ENCODE measurements at places on chromosomes 2 and 18.

GRCh38 chr2:70513738-70514137 lies 39.9 kb downstream of the TGFA start:
- no peak for DNase-seq

DNA sequence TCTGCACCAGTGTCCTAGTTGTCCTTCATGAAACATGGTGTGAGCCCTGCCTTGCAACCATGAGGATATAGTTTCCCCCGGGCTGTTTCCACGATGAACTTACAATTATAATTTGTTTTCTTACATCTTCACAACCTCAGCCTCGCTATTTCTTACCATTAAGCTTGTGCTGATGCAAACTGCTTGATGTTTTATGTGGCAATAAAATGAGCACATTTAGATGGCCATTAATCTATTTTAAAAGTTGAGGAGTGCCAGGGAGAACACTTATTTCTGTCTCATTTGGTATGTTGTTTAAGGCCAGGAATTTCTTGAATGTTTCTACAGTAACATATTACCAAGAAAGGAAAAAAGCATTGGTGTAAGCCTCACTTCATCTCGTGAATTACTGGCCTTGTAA lies 214.5 kb upstream of the SLC8A1 start:
- DNase-seq: no peak

DNA sequence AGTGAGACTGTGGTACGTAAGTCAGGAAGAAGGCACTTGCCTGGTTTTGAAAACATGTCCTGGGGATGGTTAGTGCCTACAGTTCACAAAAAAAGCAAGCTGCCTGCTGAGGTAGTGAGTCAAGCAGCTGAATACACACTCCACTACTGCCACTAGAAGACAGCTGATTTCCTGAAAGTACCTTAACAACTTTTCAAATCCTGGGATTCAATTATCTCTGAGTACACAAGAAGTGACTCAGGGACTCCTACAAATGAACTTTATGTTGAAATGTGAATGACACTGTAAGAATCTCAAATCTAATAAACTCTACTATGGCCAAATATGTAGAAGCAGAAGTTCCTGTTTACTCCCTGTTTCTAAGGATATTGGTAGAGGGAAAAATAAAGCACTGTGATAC lies 58.0 kb upstream of the ARL5A start:
- DNase-seq: no peak

- no peak for DNase-seq
These were observed 153.8 kb upstream of the HNRNPA3 start for GRCh38 chr2:177058747-177059146.

DNA sequence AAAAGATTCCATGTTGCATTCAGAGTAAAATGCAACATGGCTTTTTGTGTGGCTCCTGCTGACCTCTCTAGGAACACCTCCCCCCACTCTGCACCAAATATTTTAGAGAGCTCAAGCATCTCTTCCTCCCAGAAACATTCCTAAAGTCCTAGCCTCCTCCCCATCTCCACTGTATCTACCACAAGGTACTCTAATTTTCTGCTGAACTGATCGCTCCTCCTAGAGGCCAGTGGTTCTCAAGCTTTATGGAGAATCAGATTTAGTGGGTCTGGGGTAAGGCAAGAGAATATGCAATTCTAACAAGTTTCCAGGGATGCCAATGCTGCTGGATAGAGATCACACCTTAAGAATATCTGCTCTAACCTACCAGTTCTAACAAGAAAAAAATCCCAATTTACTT lies 89.5 kb upstream of the HNRNPA3 start:
- DNase-seq: no peak

GRCh38 chr2:12797815-12798214 lies 81.1 kb downstream of the TRIB2 start:
- no peak for DNase-seq

DNA sequence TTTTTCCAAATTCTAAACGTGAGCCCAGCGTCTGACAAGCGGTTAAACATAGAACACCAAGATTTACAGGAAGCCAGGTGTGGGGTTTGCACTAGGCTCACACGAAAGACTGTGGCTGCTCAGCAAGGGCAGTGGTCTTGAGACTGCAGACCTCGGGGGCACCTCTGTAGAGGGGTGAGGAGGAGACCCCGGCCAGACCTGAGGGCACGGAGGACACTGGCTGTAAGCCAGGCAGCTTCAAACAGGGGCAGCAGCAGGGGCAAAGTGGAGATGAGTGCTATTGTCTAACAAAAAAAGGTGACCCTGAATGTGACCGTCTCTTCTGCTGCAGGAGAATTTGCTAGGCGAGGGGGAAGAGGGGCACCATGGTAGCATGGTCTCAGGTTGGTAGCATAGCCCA lies 140.3 kb downstream of the CYP26B1 start:
- no peak for DNase-seq

- no peak for DNase-seq
These were observed 68.3 kb downstream of the NDUFA10 start for GRCh38 chr2:239956818-239957261.

- no peak for DNase-seq
These were observed 348.8 kb upstream of the ETAA1 start for GRCh38 chr2:67048314-67048713.

DNA sequence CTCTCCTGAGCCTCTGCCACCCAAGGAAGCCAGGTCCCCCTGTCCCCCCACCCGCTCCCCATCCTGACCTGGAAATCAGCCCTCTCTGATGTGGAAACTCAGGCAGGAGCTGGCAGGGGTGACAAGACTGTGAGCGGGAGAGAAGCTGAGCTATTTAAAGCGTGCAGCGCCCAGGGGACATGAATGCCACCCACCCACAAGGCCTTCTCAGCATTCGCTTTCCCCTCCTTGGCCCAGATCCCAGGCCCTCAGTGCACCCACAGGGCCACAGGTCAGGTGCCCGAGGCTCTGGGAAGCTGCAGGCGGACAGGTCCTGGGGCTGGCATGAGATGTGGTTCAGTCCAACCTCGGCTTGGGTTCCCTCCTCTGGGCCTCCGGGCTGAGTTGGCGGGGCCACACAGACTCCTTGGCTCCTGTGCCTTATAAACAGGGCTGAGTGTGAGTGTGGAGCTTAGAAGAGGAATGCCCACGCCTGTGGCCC lies 168.3 kb downstream of the SMAD7 start:
- DNase-seq: no peak

GRCh38 chr2:29097569-29097968 lies 17.6 kb upstream of the CLIP4 start:
- no peak for DNase-seq

DNA sequence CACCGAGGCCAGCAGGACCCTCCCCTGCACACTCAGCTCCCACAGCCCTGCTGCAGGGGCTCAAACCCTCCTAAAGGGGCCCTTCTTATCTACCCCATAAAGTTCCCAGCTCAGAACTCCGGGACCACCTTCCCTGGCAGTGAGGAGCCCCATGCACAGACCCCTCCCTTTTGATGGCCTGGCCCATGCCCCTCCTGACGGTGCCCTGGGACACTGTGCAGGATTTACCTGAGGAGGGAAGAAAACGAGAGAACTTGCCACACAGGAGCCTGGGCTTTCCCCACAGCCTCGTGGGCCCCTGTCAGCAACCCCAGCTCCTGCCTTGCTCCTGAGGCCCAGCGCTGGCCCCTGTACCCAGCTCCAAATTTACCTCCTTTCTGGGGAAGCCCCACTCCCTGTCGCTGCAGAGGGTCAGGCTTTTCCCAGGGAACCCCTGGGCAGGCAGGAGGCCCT lies 206.3 kb upstream of the SALL3 start:
- DNase-seq: no peak

- no peak for DNase-seq
These were observed 167.9 kb upstream of the SLC39A10 start for GRCh38 chr2:195489101-195489500.

- DNase-seq: no peak
These were observed 32.8 kb upstream of the BIN1 start for GRCh38 chr2:127139766-127140165.

DNA sequence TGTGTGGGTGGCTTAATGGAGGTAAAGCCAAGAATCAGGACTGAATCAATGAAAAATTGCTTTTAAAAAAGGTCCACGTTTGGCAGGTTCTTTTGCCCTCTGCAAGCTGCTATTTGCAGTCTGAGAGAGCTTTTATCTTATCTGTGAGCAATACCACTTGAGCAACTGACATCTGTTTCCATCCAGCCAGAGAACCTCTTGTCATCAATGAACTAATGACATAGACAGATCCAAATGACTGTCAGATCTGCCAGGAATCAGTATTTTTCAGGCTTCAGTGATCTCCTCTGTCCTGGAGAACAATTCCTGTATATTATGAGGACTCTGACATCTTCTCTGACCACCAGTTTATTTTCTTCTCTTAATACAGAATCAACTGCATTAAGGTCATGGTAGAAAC lies 608.1 kb downstream of the LRP1B start:
- DNase-seq: no peak

GRCh38 chr2:9753276-9753600 lies 90.0 kb upstream of the TAF1B start:
- DNase-seq: no peak

- DNase-seq: no peak
These were observed 361.8 kb upstream of the CWC22 start for GRCh38 chr2:180368881-180369280.

DNA sequence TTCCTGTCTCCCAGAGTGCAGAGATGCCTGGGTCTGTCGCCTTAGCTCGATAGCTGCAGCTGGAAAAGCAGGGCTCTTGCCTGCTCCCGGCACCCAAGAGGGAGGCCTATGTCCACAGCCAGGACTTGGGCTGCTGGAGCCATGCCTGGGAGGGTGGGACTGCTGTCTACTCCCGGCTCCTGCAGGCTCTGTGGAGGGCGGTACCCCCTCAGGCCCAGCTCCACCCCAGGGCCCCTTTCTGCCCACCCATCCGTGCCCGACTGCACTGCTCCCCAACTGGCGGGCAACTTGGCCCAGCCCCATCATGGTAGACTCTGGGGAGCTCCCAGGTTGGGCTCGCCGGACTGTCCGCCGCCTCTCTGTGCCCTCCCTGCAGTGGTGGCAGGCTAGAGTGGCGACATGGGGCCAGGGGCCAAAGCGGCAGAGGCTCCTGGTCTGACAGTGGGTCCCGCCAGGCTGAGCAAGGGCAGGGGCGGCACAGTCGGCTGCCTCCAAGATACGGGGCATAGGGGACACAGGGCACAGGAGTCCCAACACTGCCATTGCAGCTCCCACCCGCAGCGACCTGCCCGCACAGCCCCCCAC lies 901.0 kb downstream of the CCDC85A start:
- DNase-seq: no peak

GRCh38 chr18:29928081-29928480 lies 1114.5 kb downstream of the DSC3 start:
- DNase-seq: no peak

GRCh38 chr18:53772293-53772692 lies 452.2 kb downstream of the MBD2 start:
- DNase-seq: no peak

DNA sequence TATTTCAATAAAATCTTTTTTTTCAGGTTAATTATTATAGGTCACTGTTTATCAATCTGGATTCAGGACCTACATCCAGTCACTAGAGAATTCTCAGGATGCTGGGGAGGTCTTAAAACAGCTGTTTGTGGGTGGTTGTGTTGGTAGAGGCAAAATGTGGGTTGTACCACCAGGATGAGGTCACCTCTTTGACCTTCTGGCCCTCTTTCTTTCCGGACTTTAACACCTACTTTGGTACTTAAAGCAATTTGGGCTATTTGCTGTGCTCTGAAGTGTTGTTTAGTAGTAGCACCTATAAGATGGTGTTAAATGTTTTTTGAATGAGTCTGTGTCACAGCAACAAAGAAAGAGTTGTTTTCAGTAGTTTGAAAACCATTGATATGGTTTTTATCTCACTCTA lies 14.6 kb downstream of the EML4 start:
- no peak for DNase-seq

DNA sequence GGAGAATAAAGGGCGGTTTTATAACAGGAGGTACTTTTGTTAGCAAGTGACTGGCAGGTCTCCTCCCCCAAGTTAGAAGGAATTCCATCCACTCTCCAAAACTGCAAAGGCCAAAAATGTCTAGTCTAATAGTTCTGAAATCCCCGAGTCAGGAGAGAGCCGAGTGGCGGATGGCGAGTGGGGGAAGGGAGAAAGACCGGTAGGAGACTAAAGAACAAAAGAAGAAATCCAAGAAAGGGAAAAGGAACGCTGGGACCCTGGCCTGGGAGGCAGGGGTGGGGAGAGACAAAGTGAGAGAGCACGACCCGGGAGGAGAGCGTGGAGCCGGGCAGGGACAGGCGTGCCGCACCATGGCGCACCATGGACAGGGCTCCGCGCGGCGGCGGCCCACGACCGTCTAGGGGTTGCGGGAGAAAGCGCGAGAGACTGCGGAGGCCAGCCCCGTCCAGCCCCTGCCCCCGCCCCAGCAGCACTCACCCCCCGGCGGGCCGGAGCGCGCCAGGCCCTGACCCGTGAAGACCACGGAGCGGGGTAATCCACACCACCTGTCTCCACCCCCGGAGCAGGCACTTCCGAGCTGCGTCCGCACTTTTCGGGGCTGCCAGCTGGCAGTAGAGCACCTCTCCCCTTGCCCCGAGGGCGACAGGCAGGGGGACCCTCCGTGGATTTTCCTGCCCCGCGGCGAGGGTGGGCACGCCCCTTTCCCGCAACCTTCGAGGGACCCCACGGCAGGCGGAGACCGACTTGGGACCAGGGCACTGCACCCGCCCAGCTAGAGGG lies 1.6 kb downstream of the CDH2 start:
- no peak for DNase-seq

- DNase-seq: no peak
These were observed 165.1 kb upstream of the NABP1 start for GRCh38 chr2:191512874-191513273.

- DNase-seq: no peak
These were observed 59.1 kb downstream of the CABLES1 start for GRCh38 chr18:23194155-23194996.

GRCh38 chr18:57544936-57545660 lies 41.4 kb downstream of the FECH start:
- DNase-seq: no peak

- DNase-seq: no peak
These were observed 15.8 kb upstream of the TRPM8 start for GRCh38 chr2:233901367-233901766.

GRCh38 chr2:174013315-174013751 lies 48.2 kb upstream of the SP3 start:
- DNase-seq: no peak

GRCh38 chr18:56258178-56258577 lies 380.2 kb downstream of the TXNL1 start:
- no peak for DNase-seq

DNA sequence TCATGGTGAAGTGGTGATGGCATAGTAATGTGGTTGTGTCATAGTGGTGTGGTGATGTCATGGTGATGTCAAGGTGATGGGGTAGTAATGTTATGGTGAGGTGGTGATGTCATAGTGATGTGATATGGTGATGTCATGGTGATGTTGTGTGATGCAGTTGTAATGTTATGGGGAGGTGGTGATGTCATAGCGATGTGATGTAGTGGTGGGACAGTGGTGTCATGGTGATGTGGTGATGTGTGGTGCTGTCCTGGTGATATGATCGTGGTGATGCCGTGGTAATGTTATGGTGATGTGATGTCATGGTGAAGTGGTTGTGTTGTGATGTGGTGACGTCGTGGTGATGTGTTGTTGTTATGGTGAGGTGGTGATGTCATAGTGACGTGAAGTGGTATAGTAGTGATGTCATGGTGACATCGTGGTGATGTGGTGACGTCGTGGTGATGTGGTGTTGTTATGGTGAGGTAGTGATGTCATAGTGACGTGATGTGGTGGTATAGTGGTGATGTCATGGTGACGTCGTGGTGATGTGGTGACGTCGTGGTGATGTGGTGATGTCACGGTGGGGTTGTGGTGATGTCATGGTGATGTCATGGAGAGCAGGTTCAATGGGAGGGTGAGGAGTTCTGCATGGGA lies 242.7 kb upstream of the MYT1L start:
- DNase-seq: no peak
